Activated T-helper 1 cell treated with anti-CD3 and anti-CD28 coated beads, Interleukin-12 subunit alpha, Interleukin-12 subunit beta, Interleukin-2, Interleukin-4 antibody, amounts not matched to agents 30 ng/mL and 10 ng/mL and 1 ng/mL, durations not matched to agents 14 hours and 24 hours and 36 hours (primary cell): ENCODE measurements at places on chromosomes 5 and 9. TPM values are rescaled to one million over a fixed set of nuclear protein-coding genes. Genes with fewer than 3 reads are reported as not detected.
A peak's percentile ranks its signal among the peaks of the same experiment; 100 is the strongest.

DNA sequence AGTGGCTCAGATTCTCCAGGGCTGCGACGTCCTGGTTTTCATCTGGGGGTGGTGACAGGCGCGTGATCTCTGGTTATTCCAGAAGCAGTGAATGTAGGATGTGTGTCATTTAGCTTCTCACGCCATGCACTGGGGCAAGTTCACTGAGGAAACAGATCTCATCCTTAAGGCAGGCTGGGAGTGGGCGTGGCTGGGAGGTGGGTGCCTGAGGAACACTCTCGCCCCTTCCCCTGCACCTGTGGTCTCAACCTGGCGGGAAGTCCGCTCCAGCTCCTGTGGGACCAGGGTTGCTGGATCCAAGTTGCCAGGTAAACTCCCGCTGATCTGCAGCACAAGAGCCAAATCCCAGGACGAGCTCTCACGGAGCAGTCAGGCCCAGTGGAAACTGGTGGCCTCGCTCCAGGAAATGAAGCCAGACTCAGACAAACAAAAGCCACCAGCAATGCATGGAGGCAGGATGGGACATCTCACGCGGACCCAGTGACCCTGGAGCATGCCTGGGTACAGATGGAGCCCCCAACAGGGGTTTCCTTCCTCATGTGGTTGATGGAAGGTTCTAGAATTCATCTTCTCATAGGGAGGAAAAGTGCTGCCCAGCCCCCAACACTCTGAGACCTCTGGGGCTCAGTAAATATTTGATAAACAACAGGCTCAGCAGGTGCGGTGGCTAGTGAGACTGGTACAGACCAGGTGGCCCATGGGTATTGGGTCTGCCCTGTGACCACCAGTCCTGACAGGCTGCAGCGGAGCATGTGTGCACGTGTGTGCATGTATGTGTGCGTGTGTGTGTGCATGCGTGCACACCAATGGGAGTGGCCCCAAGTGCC lies 16.3 kb upstream of the SLC12A7 start:
- no peak for DNase-seq

DNA sequence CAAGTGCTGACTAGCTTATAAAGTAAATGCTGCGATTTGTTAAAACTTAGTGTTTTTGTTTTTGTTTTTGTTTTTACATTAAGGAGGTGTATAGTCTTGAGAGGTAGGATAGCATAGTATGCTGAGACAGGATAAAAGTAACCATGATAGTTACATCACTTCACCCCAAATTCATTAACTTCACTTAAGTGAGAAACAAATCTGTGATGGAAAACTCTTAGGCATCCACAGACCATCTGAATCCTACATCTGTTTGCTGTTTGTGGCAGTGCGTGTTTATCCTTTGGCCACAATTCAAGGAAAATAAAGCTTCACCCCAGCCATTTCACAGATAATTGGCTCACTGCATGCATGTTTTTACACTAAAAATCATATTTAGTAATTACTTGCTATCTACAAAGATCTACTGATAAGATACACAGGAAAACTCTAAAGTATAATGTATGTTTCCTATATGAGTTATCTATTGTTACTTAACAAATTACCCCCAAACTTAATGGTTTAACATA lies 82.0 kb downstream of the ZNF622 start:
- DNase-seq, result no peak

GRCh38 chr5:61409568-61409967 lies 77.5 kb downstream of the ZSWIM6 start:
- DNase-seq, result no peak

GRCh38 chr9:29575219-29575618 lies 2001.9 kb upstream of the C9orf72 start:
- no peak for DNase-seq

- peak; percentile 61 for DNase-seq
Observed at GRCh38 chr5:177317959-177318377, 6.3 kb upstream of the MXD3 start.

The F12 gene
- 1.3 and 2.2 TPM in 2 replicates for total RNA-seq

DNA sequence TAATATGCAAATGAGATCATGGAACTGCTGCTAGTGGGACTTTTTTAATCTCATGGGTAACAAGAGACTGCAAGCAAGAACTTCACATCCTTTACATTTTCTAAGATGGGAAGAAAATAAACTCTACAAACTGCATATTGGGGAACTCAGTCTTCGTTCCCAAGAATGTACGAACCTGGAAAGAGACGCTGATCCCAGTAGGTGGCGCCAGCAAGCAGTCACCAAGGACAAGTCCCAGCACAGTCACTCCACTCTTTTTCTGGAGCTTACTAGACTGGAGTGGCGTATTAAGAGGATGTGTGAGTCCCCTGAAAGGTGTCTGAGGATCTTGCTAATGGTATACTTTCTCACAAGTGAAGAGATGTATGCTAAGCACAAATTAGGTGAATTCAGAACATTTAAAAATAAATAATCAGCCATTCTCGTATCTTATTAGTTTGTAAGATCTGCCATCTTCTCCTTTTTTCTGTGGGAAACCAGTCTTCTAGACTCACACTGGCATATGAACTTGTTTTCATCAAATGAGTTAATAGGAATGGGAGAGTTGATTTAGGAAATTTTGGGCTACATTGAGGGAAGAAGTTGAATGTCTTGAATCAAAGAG lies 16.0 kb upstream of the PUM3 start:
- no peak for DNase-seq

DNA sequence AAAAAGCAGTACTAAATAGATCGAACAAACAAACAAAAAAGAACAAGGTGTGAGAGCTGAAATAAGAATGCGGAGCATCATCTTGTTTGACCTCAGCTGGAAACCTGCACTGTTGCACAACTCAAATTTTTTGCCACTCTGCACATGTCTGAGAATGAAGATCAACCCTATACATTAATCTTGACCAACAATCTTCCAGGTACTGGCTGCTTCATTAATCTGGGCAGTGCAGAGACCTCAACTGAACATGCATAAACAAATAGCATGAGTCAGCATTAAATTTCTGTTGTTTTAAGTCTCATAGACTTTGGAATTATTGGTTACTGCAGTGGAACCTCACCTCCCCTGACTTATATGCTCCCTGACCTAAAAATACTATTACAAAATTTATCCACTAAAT lies 114.6 kb upstream of the FTMT start:
- DNase-seq, result no peak

GRCh38 chr9:98607787-98608186 lies 100.9 kb downstream of the GABBR2 start:
- no peak for DNase-seq

GRCh38 chr9:104177676-104178075 lies 83.6 kb downstream of the SMC2 start:
- no peak for DNase-seq

The TMEFF1 gene
- 0.13 and 0.42 TPM in 2 replicates for total RNA-seq

DNA sequence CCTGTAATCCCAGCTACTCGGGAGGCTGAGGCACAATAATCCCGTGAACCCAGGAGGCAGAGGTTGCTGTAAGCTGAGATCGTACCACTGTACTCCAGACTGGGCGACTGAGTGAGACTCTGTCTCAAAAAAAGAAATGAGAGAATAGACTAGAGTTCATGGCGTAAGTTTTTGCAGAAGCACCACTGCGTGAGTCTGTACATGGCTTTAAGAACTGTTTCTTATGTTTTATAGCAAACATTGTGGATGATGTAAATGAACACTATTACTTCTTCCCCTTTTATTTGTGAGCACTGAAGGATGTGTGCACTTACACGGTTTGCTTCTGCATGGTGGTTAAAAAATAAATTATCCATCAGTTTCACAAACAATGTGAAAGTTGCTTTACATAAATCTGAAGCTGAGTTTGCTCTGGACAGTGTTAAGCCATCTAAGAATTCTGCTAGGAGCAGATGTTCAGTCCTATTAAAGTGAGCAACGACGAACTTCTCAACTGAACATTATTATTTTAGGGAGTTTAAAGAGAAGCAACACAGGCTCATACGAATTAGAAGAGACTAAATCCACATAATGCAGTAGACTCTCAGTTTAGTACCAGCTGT lies 52.5 kb downstream of the ZFAND5 start:
- no peak for DNase-seq

DNA sequence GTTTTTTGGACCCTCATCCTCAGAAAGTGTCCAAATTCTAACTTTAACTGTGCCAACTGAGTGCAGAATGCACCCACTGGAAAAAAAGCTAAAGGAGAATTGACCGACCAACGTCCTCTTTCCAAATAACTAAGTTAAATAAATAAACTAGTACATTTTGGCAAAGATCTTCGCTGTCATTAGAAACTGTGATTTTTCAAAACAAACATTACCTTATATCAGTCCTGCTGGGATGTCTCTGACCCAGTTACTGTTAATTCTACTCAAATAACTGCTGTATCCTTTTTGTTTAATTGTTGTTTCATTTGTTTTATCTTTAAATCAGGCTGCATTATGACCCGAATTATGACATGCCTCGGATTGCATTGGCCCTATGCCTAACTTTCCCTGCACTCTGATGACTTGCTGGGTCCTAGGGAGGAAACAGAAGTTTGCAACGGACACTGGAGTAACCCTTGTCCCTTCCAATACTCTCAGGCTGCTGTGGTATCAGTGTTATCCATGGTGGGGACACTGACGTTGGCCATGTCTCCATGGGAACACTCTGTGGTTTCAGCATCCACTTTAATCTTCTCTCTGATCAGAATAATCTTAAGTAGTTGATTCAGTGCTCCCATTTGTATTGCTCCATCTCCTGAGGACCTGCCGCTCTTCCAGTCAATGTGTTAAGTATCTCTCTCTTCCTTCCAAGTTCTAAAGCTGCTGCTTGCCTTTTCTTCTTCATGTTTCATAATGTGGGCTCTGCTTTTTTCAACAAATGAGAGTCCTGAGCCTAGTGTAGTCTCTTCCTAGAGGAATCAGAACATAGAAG lies 11.1 kb upstream of the IFNA5 start:
- DNase-seq, result no peak

- DNase-seq, result no peak
Observed at GRCh38 chr5:158121678-158122077, 262.7 kb upstream of the CLINT1 start.

- no peak for DNase-seq
Observed at GRCh38 chr5:180498378-180498777, 4.2 kb downstream of the CNOT6 start.

GRCh38 chr9:18985464-18985951 lies 47.5 kb downstream of the SAXO1 start:
- DNase-seq, result no peak

DNA sequence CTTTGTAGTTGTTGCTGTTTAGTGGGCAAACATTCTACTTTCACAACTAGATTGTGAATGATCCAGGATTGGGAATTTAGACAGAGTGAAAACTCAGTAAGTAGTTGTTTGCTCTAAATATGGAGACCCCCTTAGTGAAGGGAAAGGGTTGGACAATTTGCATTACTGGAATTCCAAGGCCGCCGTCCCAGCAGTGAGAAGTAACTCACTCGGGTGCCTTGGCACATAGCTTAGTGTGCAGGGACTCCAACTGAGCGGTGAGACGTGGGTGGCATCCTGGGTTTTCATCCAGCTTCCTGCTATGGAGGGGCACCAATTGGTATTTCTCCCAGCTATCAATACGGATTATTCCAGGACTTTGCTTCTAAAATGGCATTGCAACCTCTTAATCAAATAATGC lies 69.7 kb upstream of the FCN1 start:
- no peak for DNase-seq

The CDC25C gene
- total RNA-seq, result 5.3 and 5.6 TPM in 2 replicates

The GPR150 gene
- total RNA-seq, result 0.22 and 0.26 TPM in 2 replicates

GRCh38 chr5:88879724-88880123 lies 3.3 kb downstream of the MEF2C start:
- no peak for DNase-seq

DNA sequence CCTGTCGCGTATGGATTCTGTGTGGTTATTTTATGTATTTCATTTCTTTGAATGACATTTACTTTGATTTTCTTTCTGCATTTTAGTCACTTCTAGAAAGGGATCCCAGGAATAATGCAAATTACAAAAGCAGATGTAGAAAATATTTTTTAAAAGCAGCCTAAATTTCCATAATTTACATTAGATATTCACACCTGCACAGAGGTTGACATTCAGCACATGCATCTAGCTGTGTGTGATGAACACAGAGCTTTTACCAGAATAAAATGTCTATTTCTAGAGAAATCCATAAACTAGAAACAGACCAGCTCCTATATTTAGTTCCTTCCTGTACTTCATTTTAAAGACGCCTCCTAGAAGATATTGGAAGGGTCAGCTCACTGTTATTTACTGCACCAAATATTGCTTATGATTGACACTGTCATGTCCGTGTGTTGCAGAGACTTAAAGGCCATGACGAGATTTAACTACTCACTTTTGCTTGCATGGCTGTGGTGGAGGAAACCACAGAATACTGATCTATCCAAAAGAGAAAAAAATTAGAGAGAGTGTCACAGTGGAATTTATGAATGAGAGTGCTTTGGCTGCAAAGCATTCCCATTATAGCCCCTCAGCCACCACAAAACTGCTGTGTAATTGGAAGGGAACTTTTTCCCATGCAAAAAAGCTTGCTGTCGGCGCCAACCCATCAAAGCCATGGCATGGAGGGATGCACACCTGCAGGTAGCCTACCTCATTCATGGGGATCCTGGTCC lies 58.1 kb downstream of the EBF1 start:
- no peak for DNase-seq

GRCh38 chr9:87443006-87443405 lies 54.7 kb upstream of the DAPK1 start:
- DNase-seq, result no peak

GRCh38 chr9:122642226-122642625 lies 15.2 kb downstream of the OR1B1 start:
- no peak for DNase-seq

The BTNL8 gene
- total RNA-seq, result not detected in 2 replicates

The PPP6C gene
- 47.2 and 50.8 TPM in 2 replicates for total RNA-seq

GRCh38 chr5:166341740-166342337 lies 1949.6 kb upstream of the WWC1 start:
- no peak for DNase-seq

- no peak for DNase-seq
Observed at GRCh38 chr5:107696498-107696897, 25.8 kb upstream of the EFNA5 start.

The MARCOL gene
- total RNA-seq, result not detected in 2 replicates

The RABGAP1 gene
- total RNA-seq, result 26.6 and 30.2 TPM in 2 replicates

The CDKN2A gene
- 5.0 and 5.4 TPM in 2 replicates for total RNA-seq

- no peak for DNase-seq
Observed at GRCh38 chr5:146474065-146474464, 26.9 kb downstream of the TCERG1 start.

The TMEM215 gene
- not detected in 2 replicates for total RNA-seq

GRCh38 chr5:100898504-100899346 lies 4.4 kb downstream of the ST8SIA4 start:
- DNase-seq, result no peak

- DNase-seq, result no peak
Observed at GRCh38 chr5:14186059-14186830, 43.1 kb downstream of the TRIO start.

- DNase-seq, result no peak
Observed at GRCh38 chr5:1321576-1321975, 23.3 kb downstream of the CLPTM1L start.
